Fibroblast of pulmonary artery (primary cell): ENCODE measurements at places on chromosomes 4 and X.

DNA sequence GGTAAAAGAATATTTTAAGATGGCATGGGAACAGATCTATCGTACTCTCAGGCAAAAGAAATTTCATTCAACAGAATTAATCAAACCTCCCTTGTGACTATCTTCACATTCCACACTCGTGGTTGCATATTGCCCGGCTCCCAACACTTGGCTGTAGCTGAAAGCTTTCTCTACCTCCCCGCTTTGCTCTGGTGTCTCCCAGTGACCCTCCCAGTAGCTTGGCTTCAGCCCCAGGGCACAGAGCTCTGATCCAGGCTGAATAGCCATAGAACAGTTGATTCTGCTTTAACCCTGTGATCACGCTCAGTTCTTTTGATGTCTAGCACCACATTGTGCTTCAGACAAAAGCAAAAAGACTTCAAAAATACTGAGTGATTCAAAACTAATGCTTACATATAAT, 24.6 kb downstream of the SLC7A11 start:
- DNase-seq, result no peak

- peak; percentile 49 for DNase-seq
Observed at GRCh38 chr4:38803833-38804653, 548 bp downstream of the TLR1 start.

GRCh38 chr4:57094832-57095223, 15.4 kb downstream of the IGFBP7 start:
- DNase-seq, result peak; percentile 72

- no peak for DNase-seq
Observed at GRCh38 chr4:32189788-32190187, 1469.6 kb downstream of the PCDH7 start.

DNA sequence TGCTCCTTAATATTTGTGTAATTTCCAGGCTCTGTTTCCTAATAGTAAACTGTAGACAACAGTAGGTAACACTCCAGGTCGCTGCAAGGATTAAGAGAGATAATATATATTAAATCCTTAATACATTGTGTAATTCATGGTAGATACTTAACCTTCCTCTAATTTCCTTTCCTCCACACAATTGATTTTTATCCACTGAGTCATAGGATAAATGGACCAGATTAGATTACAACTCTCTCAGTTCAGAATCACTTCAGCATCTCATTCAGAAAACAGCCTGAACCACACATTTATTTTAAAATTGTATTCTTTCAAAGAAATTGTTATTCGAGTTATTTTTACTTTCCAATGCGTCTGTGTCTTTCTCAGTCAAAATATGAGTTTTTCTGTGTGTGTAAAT, 17.1 kb downstream of the GK2 start:
- DNase-seq, result no peak

DNA sequence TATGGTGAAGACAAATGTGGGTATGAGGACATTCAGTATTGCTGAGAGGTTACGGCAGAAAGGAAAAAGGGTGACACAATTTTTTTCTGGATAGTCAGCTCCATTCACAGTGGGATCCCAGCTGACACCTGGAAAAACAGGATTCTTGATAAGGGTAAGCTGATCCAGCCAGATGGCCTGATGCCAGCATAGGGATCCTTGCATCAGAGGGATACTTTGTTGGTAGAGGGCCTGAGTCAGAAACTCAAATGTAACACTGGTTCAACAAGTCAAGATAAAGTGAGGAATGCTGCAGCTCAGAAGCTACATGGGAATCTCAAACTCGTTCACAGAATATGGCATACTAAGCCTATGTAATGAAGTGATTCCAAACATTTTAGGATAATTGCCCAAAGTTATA, 726.7 kb downstream of the C4orf33 start:
- DNase-seq, result peak; percentile 46

- peak; percentile 58 for DNase-seq
Observed at GRCh38 chrX:77918568-77918967, 8.1 kb downstream of the ATP7A start.

GRCh38 chr4:173171098-173171497, 2.5 kb downstream of the GALNT7 start:
- DNase-seq, result peak; percentile 55

GRCh38 chrX:41684138-41684537, 4.6 kb upstream of the GPR34 start:
- no peak for DNase-seq

DNA sequence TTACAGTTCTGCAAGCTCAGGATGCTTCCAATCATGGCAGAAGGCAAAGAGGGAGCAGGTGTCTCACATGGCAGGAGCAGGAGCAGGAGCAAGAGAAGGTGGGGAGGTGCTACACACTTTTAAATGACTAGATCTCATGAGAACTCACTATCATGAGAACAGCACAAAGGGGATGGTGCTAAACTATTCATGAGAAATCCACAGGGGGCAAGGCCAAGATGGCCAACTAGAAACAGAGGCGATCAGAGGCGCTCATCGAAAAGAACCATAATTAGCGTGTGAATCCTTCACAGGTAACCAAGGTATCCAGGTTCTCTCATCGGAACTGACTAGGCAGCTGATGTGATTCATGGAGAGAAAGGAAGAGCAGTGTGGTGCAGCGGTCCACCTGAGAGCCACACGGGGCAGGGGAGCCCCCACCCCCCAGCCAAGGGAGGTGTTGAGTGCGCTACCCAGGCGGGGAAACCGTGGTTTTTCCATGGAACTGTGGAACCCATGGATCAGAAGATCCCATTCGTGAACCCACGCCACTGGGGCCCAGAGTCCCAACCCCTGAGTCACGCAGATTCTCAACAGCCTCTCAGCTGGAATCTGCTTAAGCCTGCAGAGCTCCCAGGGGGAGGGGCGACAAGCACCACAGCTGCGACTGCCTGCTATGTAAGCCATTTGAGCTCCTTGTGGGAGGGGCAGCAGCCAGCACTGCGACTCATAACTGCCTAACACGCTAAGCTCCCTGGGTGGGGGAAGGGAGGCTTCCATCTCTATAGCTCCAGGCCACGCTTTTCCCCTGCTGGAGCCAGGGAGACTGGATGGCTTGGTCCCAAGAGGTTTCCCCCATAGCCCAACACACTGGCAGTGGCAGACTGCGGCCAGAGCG, 46.7 kb downstream of the FGF16 start:
- DNase-seq, result peak; percentile 39

DNA sequence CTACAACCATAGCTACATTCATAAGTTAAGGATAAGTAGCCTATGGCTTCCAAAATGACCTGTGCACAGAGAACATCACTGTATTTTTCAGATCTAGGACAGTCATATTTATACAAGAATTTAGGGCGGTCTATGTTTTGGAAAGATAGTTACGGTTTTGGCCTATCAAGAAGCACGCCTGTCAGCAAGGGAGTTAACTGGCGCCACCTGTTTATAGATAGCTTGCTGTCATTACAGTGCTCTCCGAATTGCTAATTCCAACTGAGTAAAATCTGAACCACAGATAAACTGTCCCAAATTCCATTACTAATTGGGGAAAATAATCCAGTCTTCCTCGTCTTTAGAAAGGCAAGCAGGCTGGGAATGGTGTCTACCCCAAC, 646 bp downstream of the ABCB7 start:
- DNase-seq, result no peak

- DNase-seq, result peak; percentile 84
Observed at GRCh38 chr4:141346144-141346543, 125.4 kb downstream of the ZNF330 start.

DNA sequence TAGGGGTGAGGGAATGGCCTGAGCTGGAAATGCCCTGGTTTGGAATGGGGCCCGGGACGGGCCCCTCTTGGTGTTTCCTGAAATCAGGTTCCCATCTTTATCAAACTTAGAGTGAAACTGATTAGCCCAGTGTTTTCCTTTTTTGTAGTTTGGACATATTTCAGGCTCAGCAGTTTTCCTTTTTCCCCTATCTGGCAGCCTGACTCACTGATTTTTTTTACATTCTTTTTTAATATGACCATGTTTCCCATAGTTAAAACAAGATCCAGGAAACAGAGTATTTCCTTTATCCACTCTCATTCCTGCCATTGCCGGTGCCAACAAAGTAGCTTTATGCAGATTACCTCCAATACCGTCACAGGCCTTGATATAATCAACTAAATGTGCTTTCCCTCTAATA, 20.5 kb upstream of the C4orf17 start:
- no peak for DNase-seq

- peak; percentile 55 for DNase-seq
Observed at GRCh38 chrX:139826065-139827044, 106.5 kb downstream of the ATP11C start.

DNA sequence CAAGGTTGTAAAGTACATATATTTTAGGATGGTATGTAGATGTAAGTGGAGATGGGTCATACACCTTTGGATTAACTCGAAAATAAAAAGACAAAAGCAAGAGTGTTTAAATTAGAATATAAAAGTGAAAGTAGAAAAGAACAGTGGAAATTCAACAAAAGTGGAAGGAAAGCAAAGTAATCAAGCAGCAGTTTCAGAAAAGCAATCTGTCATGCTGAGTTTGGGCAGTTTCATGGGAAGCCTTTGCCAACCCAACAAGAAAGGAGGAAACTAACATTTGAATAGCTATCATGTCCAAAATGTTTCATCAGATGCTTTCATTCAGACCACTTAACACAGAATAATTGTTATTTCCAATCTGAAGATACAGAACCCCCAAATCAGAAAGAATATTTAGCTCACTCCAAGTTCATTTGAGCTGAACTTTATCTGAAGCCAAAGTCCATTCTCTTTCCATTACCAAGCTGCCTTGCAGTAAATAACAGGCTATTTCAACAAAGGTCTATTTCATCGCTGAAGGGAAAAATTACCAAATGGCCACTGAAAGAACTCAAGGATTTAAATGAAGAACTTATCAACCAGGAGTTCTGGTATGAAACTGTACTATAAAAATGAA, 1.8 kb upstream of the EXOSC9 start:
- no peak for DNase-seq

DNA sequence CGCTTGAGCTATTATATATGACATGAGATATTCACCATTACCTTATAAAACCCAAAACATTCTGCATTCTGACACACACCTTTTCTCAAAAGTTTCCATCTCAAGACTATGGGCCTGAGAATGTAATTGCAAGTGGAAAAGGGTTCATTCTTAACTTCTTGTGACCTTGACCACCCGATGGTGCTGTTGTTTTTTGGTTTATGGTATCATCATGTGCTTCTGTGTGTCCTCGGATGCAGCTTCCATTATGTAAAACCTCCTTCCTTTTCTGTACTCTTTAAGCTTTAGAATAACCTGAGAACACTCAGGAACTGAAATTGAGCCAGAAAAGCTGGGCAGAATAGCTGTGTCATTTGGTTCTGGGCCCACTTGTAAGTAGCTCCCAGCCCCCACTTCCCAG, 16.2 kb upstream of the PUDP start:
- DNase-seq, result no peak
